ENCODE measurements at places on chromosomes 6 and 20.

GRCh38 chr6:48378884-48379407, 267.9 kb upstream of the PTCHD4 start:
- no peak for DNase-seq

DNA sequence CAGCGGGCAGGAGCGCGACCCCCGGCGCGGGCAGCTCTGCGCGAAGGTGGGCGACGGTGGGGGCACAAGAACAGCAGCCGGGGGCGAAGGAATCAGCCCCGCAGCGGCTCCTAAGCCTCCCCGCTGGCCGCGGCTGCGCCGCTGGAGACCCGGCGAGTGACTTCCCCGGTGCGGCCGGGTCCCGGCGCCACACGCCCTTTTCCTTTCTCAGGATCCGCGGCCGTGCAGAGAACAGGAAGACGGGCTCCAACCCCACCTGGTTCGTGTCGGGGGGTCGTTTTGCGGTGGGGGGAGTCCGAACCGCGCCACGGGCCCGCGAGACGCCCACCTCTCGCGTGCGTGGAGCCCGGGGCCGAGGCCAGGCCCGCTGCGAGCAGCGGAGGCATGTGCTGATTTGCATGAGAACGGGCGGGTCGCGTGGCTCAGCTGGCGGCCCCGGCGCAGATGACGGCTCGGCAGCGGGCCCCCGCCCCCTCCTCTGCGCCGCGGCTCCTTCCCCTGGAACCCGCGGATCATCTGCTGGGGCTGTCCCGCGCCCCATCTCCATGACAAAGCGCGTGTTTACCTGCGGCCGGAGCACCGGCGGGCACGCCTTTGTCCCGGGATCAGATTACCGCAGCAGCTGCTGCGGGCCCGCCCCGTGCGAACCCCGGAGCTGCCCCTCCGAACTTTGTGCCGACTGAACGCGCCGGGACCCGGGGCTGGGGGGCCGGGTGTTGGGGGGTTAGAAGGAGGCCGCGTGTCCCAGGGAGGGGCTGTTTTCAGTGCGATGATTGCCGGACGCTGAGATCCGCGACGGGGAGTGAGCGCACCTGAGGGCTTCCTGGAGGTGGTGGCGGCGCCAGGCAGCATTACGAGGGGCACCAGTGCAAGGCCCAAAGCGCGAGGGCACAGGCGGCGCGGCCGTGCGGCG, 4.9 kb upstream of the DLL1 start:
- DNase-seq = no peak

DNA sequence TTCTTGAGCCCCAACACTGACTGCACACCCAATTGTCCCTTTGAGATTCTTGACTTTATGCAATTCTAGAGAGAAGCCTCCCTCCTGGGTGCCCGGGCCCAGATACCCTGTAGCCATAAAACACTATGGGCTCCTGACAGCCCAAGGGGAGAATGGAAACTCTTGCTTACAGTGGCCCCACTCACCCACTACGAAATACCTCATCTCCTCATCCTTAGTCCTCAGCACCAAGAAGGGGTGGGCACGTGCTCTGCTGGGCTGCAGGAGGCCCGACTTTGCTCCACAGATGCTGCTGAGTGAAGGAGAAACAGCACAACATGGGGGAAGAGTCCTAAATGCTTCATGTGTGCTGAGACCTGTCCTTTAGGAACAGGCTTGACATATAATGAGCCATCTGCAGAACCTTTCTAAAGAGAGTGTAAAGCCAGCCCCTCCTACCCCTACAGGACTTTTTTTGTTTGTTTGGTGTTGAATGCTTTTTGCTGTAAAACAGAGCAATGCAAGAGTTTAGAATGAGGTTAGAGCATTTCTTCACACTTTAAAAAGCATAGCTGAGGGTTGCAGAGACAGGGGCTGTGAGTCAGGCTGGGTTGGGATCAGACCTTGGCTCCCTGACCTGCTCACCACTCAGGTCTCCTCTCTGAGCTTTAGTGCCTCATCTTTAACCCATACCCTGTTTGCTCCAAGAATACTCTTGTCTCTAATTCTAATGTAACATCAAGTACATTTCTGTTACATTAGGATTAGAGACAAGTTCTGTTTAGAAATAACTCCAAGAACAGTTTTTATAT, 17.6 kb upstream of the SIRPG start:
- DNase-seq = no peak

DNA sequence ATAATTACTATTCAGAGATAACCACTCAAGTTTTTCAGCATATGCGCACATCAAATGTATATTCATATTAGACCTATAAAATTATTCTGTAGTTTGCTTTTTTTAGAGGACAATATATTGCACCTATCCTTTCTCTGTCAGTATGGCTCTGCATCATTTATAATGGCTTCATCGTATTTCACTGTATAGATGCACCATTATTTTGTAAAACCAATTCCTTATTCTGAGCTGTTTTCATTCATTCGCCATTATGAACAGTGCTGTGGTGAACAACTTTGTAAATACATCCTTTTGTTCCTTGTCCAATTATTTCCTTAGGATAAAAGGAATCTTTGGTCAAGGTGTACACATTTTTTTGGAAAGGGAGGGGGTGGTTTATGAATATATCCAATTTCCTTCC, 29.2 kb upstream of the BCAS4 start:
- DNase-seq = no peak

DNA sequence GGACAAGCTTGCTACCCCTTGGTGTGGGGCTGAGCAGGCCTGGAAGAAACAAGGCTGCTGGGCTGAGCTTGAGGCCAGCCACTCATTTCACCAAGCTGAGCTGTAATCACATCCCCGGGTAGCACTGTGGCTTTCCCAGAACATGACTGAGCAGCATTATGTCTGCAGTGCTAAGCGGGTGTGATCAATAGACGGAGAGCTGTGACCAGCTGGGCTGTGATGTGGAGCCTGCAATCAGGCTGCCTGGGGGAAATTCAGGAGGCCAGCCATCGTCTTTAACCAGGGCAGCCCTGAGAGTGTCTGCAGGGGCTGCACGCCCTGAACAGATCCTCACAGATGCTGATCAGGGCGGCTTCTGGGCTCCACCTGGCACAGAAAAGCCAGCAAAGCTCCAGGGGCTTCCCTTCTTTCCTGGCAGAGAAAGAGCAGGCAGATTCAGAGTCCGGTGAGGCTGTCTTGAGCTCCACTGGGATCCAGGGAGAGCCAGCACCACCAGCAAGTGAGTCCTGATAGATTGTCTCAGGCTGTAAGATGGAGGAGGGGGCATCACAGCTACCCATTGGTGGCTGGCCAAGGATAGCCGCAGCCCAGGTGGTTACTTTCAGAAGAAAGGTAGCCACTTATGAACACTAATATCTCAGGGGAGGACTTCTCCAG, 165.9 kb downstream of the NRN1 start:
- no peak for DNase-seq

DNA sequence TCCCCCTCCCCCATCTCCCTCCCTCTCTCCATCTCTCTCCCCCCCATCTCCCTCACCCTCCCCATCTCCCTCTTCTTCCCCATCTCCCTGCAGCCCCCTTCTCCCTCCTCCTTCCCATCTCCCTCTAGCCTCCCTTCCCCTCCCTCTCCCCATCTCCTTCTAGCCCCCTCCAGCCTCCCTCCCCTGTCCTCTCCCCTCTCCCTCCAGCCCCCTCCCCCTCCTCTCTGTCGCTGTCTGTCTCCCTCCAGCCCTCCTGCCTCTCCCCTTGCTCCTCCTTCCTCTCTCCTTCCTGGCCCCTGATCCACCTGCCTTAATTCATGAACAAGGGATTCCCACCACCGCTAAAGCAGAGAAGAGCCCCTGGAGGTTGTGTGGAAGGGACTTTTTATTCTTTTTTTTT, 26.9 kb upstream of the CHMP4B start:
- DNase-seq = no peak
